Inflammatory macrophage treated with lipopolysaccharide for 4 hours (primary cell): ENCODE measurements at places on chromosomes 4 and X.

DNA sequence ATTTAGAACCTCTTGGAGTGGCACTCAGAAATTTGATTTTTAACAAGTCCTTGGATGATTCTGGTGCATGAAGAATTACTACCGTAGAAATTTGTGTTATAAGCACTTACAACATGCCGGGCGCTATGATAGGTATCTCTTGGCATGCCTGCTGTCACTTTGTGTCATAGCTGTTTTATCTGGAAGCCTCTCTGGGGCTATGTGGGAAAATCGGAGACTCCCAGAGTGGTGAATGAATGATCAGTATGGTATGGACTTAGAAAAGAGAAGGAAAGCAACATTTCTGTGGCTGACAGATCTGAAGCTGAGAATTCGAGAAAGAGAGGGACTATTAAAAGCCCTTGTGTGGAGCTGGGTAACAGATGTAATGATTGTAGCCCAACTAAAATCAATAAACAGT, 177.4 kb upstream of the MAMLD1 start:
- DNase-seq, result no peak

- DNase-seq, result no peak
These were observed 9.6 kb downstream of the ARSJ start for GRCh38 chr4:113969709-113970334.

DNA sequence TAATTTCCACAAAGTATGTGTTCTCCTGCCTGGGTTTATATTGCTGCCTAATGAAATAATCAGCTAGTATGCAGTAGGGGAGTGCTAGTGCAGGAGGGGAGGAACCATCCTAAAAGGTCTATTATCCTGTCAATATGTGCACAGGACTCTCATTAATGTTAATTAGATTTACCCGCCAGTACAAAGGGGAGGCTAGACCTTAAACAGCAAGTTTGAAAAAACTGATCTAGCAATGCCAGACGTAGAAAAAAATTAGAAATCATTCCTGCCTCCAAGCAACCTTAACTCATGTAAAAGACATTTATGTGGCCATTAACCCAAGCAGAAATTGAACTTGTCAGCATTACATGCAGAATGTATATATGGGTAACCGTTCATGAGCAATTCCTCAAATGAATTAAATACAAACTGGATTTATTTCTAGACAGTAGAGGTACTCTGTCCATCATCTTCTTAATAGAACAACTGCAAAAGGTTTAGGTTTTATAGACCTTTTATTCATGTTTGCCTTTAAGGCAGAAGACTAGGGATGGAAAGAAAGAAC, 294.3 kb upstream of the TENM3 start:
- DNase-seq, result no peak

DNA sequence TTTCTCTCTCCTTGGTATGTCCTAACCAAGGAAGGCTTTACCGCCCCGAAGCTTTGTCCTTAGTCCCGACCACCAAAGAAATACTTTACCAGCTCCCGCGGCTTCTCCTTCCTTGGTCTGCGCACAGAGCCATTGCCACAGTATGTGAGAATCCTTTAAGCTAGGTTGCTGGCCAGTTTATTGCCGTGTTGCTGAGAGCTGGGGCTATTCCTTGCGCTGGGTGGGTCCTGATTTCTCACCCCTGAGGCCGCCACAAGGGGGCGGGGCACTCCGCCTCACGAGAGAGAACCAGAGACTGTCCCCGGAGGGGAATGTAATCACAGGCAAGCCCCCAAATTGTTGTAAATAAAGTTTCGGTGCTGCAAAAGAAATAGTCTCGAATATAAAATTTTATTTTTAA, 331.0 kb upstream of the PCDH10 start:
- DNase-seq, result no peak

GRCh38 chr4:141229408-141230101, 8.9 kb downstream of the ZNF330 start:
- DNase-seq, result no peak

DNA sequence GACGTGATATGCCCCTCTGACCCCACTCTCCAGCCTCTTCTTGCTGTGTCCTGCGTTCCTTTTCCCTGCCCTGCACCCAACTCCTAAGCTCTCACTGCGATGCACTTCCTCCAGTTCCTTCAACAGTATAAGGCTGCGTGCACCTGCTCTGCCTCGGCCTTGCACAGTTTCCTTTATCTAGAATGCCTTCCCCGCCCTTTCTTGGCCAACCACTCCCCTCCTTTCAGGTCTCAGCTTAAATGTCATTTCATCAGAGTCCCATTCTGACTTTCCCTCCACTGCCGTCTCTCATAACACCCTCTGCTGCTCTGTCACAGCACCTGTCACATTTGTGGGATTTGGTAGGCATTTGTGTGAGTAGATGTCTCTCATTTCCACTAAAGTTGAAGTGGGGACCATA, 58.4 kb upstream of the NEIL3 start:
- no peak for DNase-seq

DNA sequence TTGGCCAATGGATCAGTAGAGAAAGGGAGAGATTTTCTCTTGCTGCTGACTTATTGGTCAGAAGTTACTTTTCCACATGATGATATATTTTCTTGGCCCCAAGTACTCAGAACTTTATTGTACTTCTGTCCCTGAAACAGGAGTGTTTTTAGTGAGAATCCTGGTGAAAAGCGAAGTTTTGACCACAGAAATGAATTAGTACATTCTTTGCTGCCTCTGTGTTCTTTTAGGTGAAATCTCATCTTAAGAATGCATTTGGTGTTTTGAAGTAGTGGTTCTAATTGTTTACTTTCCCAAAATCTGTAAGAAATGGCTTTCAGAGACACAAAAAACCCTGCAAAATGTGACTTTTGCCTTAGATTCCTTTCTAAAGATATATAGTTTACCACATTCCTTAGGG, 240.4 kb downstream of the FRMPD4 start:
- DNase-seq, result no peak

DNA sequence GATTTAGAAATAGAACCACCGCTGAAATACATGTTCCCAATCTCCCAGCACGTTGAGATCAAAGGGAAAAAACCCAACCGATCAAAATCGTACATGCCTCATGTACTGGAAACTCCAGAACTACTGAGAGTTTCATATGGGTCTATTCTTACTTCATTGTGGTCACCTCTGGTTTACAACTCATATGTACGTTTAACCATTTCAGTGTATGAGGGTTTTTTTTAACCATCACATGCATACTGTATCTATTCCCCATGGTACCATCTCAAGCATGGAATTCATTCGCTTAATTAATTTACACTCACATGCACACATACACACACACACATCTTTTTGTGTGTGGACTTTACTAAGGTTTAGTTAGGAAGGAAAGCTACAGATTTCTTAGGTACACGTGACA, 46.0 kb upstream of the CLNK start:
- no peak for DNase-seq

DNA sequence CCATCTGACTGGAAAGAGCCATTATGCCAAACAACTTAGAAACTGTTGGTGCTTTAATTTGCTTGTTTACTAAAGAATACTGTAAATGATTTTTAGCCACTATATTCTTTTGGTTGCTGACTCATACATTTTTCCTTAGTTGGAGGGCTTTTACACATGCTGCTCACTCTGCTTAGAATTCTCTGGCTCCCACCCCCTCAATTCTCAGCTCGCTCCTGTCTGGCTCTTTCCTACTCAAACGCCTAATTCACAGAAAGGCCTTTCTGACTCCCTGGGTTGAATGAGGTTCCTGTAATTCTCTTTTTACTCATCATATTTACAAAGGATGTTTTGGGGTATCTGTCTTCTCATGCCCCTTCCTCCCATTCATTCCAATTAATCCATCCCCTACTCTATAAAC, 26.1 kb upstream of the PARM1 start:
- no peak for DNase-seq

- no peak for DNase-seq
These were observed 1157.4 kb downstream of the FAM133A start for GRCh38 chrX:94831364-94831763.

GRCh38 chr4:136540747-136541146, 991.5 kb downstream of the PCDH18 start:
- DNase-seq, result no peak

DNA sequence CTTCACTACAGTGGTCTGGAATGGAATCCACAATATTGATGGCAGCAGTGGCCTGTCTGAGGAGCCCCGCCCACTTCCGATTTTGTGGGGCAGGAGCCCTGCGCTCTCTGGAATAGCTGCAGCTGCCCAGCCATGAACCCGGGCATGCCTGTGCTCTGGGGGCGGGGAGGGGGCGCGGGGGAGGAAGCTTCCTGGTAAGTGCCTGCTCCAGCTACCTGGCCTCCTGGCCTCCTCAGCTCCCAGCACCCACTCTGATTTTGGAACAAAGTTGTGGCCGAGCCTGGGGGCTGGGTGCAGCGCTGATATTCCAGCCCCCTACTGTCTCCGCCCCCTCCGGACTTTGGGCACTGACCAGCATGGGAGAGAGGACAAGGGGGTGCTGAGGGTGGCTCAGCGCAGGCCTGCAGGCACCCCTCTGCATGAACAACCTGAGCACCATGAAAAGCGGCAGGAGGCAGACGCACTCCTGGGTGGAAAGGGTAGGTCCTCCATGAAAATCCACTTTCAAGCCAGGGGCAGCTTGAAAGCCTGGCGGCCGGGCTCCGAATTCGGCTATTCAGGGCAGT, 972.7 kb upstream of the AGA start:
- no peak for DNase-seq

DNA sequence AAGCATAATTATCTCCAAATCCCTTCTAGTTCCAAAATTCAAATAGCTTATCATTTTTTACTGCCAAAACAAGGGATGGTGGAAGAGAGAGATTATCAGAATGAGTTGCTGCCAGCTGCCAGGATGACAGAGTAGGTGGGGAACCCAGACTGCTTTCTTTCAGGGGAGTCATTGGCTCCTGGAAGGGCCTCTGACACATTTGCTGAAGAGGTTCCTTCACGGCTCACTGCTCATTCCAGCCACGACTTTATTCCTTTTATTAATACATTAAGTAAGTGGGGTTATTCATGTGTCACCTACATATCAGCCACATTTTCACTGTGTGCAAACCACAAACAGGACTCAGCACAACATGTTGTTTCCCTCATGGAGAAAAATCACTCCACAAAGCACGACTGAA, 12.7 kb upstream of the SMIM43 start:
- no peak for DNase-seq

DNA sequence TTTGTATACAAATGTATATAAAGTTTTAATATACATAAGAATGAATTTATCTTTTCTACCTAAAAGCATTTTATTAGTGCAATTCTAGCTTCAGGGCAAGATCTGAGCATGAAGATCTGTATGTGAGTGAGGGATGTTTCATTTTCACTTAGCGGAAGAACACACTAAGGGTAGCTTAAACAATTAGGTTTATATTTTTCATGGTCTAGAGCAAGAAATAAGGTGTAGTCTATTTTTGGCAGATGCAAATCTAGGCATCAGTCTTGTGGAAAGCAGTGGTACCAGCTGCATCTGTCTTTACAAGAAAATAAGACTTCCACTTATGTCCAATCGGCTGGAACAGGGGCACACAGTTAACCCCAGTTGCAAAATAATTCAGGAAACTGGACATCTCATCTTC, 433.3 kb downstream of the ADAM29 start:
- DNase-seq, result no peak

DNA sequence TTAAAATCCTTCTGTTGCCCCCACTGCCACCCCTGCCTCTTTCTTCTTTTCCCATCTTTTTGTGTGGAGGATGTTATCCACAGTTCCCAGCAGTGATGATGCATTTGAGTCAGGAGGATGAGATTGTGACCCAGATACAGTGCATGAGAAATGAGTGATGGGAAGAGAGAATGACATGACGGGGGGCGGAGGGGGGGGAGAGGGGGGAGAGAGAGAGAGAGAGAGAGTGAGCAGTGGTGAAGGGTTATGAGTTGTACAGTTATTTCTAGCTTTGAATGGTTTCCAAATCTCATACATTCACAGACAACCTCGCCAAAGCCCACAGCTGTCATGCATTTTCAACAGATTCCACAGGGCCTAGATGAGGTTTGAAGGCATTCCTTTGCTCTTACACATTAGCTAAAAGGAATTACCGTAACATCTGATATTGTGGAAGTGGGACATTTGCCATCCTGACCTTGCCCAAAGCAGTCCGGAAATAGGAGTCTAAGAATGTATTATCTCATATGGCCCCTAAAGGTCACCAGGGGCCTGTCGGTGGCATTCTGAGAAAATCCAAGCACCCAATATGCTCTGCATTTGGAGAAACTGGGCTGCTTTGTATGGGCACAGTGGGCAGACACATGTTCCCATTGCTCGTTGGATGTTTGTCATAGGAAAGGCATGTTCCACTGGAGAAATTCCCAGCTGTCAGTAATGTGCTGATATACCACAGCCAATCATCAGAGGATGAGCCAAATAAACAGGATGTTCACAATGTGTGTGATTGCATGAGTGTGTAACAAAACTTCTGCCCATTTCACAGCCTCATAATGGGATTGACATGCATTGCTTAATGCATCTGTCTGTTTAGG, 435.8 kb downstream of the SPRY1 start:
- DNase-seq, result no peak

GRCh38 chr4:79250887-79251286, 75.0 kb downstream of the NAA11 start:
- no peak for DNase-seq

DNA sequence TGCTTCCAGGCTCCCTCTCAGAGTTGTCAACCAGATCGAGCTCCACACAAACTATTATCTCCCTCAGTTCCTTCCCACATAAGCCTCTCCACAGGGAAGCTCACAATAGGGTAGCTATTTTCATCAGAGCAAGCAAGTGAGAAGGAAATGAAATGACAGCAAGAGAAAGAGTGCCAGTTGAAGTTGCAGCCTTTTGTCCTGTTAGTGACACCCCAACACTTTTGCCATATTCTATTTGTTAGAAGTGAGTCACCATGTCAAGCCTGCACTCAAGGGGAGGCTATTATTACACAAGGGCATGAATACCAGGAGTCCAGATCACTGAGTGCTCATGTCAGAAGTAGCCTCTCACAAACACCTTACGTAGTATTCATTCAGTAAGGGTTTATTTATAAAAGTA, 266.3 kb upstream of the NOCT start:
- DNase-seq, result no peak

GRCh38 chrX:4570151-4570550, 856.7 kb upstream of the PRKX start:
- no peak for DNase-seq

- peak; percentile 32 for DNase-seq
These were observed 127.4 kb upstream of the ENPP6 start for GRCh38 chr4:184344899-184345572.

- DNase-seq, result no peak
These were observed 106.8 kb upstream of the CBLL2 start for GRCh38 chrX:22165732-22166457.

GRCh38 chr4:85478576-85478975, 3.6 kb downstream of the ARHGAP24 start:
- no peak for DNase-seq

DNA sequence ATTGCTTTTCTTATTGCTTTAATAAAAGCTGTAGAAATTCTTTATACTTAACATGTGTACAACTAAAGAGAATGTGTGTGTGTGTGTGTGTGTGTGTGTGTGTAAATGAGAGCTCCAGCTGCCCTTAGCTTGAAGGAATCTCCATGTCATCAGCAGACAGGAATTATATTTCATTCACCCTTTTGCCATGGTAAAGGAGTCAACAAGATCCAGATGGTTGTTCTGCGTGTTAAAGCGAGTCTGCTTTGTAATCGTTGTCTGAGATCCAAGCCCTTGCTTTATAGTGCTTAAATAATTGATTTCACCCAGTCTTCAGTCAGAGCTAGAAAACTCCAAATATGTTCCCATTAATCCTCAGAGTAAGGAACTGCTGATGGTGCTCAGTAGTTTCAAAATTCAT, 285.5 kb downstream of the PDGFC start:
- no peak for DNase-seq
